Amygdala (tissue), 56 donors: ENCODE measurements at places on chromosomes 16 and 17.

DNA sequence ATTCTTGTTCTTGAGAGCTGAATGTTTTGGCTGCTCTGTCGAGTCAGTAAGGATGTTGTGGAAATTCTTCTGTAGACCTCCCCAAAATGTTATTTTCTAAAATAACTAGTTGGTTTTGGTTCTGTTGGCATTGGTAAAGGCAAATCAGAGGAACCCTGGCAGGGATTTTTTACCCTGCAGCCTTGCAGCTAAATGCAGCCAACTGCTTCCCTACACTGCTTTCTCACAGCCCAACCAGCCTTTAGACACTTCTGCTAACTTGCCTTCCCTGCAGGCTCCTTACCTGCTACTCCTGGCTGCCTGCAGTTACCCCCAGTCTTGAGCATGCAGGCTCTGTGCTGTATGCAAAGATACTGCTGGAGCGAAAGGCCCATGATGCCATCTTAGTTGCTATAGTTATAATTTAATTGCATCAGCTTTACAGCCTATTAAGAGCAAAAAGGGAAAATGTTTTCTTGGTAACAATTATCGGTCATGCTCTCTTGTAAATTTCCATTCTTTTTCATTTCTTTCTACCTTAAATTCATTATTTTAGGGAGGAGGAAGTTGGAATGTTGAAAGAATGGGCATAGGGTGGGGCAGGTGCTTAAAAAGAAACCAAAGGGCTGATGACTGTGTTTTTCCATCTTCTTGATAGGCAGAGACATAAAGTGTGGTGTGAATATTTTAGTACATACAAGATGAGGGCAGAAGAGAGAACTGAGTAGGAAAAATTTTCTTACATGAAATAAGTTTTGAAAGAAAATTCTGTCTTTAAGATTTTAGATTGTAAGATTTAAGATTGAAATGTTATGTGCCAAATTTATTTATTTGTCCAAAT, 20.0 kb downstream of the NUP93 start:
- DNase-seq: no peak

GRCh38 chr17:19945009-19945626, 32.5 kb downstream of the AKAP10 start:
- no peak for DNase-seq

- DNase-seq: no peak
Observed at GRCh38 chr17:77325577-77326075, 184.9 kb downstream of the SEC14L1 start.

DNA sequence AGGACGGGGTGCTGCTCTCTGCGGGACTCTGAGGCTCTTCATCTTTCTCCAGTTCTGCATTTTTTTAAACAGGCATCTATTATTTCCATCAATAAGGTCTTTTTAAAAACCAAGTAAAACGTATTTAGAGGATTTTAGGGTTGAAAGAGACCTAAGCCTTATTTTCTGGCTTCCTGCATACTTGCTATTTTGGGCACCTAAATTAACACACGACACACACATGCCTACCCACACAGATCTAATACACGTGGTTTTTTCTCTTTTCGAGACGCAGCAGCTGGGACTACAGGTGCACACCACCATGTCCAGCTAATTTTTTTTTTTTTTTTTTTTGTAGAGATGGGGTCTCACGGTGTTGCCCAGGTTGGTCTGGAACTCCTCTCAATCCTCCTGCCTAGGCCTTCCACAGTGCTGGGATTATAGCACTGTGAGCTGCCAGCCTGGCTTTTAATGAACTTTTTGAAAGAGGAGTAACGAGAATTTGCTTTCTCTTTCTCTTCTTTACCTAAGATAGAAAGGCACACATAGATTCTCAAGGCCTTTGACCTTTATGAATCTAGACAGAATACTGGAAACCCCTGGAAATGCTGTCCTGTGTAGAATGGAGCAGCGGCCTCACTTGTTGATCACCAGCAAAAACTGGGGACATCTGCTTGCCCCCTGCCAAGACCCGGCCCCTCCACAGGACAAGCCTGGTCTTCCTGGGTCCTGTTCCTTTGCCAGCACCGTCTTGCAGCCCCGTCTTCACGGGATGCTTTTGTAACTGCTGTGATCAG, 13.8 kb downstream of the DNAAF8 start:
- DNase-seq: no peak

DNA sequence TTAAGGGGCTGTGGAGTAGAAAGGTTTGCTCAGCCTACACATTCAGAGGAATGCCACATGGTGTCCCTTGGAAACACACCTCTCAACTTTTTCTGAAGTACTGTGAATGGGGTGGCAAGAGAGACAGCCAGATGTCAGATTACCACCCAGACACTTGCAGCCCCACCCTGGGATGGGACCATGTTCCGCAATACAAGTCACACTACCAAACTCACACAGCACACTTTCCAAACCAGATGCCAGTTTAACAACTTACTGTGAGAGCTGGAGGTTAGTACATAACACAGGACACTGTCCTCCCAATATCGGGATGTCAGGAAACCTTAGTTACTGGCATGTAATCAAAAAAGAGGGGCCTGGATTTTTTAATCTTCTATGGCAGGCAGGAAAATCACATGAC, 7.9 kb downstream of the USP7 start:
- no peak for DNase-seq
